Stimulated activated CD4-positive, alpha-beta T cell treated with anti-CD3 and anti-CD28 coated beads, Interleukin-1b, Interleukin-23, amount 100 ng/mL, for 48 hours (primary cell): ENCODE measurements at places on chromosomes 1 and 21.

GRCh38 chr21:37849506-37850102 is 66.7 kb downstream of the KCNJ6 start:
- no peak for DNase-seq

DNA sequence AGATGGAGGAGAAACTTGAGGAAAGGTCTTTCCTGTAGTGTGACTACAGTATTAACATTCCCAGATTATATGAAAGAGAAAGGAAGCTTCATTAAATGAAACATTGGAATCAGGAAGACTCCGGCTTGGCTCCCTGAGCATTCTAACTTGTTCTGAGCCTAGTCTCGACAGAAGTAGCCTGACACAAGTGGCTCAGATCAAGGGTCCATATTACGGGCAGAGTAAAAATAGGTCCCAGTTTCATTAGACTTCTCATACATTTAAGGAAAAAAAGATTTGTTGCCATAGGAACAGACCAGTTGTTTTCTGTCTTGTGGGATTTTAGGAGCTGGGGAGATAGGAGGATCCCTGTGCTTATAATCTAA is 12.8 kb downstream of the SMAP2 start:
- DNase-seq, result no peak

- no peak for DNase-seq
These were observed 1301.4 kb downstream of the PLA2G4A start for GRCh38 chr1:188129856-188130838.

DNA sequence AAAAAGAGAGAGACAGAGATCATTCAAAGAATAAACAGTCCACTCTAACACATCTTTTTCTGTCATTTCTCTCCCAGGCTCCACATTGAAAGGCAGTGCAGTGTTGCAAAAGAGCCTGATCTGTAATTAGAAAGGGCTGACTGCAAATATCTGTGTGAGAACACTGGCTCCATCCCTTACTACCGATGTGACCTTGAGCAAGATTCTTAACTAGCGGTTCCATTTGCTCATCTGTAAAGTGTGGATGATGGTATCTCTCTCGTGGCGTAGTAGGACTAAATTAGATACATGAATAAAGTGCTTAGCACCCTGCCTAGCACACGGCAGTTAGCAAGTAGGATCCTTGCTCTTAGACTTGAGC is 26.9 kb upstream of the SLC44A3 start:
- no peak for DNase-seq

- no peak for DNase-seq
These were observed 471.8 kb downstream of the KCNT2 start for GRCh38 chr1:196136396-196136795.

DNA sequence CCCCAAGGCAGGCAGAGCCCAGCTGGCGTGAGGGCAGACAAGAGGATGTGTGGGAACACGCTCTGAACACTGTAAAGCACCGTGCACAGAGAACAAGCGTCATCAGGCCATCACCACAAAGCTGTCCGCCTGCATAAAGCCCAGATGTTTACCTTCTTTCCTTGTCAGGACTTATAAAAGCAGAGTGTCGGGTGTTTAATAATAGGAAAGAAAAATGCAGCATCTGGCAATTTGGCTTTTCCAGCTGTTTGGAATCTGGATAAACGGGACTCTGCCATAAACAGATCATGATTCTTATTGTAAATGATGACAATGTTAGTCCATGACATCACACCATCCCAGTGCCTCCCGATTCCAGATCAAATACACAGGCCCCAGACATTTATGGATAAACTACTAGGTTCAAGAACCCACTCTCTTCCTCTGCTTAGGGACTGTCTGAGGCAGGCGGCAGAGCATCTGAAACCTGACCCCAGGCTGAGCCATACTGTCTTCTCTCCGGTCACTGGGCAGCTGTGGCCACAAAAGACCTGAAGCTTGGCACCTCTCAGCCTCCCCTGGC is 4.2 kb downstream of the GLIS1 start:
- DNase-seq, result no peak

DNA sequence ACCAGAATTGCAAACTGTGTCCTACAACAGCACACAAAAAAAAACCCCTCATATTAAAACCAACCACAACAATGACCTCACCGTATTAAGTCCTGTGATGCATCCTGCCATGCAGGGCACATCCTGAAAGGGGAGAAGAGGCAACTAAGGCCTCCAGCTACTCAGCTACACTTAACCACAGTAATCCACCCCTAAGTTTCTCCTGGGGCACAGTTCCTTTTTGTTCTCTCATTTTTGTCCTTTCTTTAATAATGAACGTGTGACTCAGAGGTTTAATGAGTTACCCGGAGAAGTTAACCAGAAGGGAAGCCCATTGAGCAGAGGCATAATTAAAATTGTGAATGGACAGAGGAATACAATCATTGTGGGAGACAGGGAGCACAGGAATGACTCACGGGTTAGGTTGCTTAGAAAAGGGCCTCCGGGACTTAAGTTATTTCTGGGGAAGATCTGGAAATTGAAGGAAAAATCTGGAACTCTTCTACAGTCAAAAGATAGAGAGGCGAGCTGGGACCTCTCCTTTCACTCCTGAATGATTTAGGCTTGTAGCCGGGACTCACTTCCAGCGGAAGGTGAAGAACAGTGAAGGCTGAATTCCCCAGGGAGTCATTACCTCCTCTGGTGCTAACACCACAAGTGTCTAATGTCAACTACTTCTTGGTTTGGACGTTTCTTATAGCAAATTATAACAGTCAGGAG is 36.9 kb upstream of the HIVEP3 start:
- peak; percentile 8 for DNase-seq

GRCh38 chr1:171487038-171487437 is 1.7 kb downstream of the PRRC2C start:
- no peak for DNase-seq

DNA sequence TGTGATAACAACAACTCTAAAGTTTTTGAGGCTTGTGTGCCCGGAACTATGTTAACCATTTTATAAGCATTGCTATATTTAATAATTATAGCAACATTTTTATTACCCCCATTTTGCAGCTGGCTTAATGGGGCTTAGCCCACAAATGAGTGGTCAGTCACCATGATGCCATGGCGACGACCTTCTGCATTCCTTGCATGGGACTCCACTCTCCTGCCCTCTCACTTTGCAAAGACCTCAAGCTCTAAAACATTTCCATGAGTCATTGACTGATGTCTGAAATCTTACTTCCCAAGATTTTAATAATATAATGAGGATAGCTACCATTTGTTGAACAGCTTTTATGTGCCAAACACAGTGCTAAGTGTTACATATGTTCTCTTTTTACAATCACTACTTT is 15.4 kb downstream of the NGF start:
- DNase-seq, result no peak

DNA sequence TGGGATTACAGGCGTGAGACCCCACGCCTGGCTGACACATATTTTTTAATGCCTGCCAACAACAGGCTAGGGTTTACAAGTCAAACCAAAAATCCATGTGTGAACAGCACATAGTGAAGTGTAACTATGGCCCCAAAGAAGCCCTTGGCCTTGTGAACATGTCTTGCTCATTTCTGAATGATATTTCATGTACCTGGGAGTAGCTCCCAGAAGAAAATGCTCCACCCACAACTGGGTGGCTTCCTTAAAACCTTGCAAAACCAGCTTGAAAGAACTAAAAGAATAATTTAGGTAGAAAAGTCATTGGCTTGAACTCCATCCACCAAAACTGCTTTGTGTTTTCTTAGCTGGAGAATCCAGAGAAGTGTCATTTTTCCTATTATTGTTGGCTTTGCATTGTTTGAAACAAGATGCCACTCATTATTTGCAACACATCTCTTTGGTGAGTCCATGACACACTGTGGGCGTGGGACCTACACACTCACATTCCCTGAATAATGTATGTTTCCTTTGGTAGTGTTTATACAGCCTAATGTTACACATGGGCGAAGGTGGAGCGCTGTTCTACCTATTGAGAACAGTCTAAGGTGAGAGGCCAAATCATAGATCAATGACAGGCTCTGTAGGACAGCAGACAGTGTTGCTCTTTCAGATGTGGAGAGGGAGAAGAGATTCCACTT is 28.5 kb upstream of the SDE2 start:
- no peak for DNase-seq

- DNase-seq, result no peak
These were observed 62.4 kb upstream of the FAM3B start for GRCh38 chr21:41254090-41254700.

- DNase-seq, result no peak
These were observed 6.5 kb upstream of the ITLN1 start for GRCh38 chr1:160891474-160891873.

- no peak for DNase-seq
These were observed 229.0 kb downstream of the SRGAP2C start for GRCh38 chr1:121413821-121414220.

- no peak for DNase-seq
These were observed 37.9 kb upstream of the PODN start for GRCh38 chr1:53024117-53024516.
